ENCODE measurements at places on chromosomes 3 and 15.

DNA sequence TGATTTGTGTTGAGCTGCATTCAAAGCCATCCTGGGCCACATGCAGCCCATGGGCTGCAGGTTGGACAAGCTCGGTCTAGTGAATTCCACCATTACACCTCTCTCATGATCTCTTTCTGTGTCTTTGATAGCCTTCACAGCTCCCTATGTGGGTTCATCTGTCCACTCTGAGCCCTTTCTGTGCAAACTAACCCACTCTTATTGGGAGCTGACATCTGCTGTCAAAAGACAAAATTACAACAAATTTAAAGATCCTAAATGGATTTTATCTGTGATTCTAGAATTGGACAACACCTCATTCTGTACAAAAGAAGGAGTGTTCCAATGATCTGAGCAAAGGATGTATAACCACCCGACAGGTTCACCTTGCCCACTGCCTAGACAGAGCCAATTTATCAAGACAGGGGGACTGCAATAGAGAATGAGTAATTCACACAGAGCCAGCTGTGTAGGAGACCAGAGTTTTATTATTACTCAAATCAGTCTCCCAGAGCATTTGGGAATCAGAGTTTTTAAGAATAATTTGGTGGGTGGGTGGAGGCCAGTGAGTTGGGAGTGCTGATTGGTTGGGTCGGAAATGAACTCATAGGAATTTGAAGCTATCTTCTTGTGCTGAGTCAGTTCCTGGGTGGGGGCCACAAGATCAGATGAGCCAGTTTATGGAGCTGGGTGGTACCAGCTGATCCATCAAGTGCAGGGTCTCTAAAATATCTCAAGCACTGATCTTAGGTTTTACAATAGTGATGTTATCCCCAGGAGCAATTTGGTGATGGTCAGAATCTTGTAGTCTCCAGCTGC lies 2.6 kb upstream of the XYLB start:
- DNase-seq: no peak

DNA sequence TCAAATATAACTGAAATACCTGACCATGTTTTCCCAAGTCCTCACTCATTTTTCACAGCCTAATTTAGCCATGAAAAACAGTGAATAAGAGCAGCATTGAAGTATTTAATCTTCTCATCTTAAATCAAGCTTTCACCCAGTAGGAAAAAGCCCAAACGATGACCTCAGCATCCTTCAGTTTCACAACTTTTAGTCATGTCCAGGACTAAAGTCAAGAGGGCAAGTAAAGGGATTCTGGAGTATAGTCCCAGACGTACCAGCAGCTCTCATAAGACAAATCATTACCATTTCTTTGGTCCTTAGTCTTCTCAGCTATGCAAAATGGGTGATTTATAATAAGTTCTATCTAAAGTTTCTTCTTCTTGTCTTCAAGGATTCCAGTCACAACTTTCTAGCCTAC lies 237.3 kb downstream of the IL5RA start:
- DNase-seq: no peak

GRCh38 chr15:66097151-66098021 lies 156.2 kb downstream of the MEGF11 start:
- no peak for DNase-seq

DNA sequence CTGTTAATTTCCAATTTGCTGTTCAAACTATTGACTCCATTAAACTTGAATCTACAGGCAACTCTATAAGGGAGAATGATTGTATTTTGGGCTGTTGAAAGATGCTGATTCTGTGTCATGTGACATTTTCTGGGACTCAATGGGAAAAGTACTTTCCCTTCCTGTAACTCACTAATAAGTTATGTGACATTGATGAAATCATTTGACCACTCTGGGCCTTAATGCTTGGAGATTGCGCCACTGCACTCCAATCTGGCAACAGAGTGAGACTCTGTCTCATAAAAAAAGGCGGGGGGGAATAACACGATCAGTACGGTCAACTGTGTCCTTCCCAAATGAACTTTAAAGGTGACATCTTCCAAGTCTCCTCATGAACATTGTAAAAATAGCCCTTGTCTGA lies 215.2 kb upstream of the SGO1 start:
- no peak for DNase-seq

DNA sequence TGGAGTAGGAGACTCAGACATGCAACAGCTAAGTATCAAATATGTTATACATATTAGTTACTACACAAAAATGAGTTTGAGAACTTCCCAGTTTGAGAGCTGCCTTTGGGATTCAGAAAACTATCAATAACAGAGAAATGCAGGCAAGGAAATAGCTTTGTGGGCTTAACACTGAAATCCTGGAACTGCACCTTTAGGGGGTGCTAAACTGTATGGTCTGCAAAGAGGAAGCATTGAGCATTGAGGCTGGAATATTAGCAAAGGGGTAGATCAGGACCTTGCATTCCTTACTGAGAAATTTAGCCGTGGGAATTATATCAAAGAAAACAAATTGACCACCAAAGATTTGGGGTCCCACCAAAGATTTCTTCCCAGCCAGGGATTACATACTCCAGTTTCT lies 580.0 kb downstream of the ZNF385D start:
- no peak for DNase-seq

DNA sequence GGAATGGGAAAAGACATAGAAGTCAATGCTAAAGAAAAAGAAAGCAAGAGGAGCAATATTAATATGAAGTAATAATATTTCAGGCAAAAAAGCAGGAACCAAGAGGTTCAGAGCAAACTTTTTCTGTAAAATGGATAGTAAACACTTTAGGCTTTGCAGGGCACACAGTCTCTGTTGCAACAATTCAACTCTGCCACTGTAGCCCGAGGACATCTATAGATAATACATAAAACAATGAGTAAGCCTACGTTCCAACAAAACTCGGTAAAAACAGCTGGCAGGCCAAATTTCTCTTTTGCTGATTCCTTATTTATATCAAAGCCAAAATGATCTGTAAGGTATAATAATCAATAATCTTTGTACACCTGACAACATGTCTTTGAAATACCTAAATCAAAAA lies 56.8 kb downstream of the SMAD6 start:
- DNase-seq: no peak

DNA sequence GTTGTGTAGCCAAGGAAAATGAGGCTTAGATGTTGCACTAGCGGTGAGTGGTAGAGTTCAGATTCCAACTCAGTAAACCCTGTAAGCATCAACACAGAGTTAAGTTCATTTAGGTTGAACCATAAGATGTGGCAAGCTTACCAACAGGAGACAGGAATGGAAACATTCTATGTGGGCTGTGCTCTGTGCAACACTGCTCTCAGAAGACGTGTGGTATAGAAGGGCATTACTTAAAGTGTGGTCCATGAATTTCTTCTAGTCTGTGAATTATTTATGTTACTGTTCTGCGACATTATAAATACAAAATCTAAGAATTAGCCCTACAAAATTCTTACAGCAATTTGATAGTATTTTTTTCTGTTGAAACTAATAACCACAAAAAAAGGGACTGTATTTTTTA lies 213.3 kb downstream of the GRM7 start:
- no peak for DNase-seq

GRCh38 chr15:58842713-58843396 lies 71.8 kb downstream of the MINDY2 start:
- DNase-seq: no peak

DNA sequence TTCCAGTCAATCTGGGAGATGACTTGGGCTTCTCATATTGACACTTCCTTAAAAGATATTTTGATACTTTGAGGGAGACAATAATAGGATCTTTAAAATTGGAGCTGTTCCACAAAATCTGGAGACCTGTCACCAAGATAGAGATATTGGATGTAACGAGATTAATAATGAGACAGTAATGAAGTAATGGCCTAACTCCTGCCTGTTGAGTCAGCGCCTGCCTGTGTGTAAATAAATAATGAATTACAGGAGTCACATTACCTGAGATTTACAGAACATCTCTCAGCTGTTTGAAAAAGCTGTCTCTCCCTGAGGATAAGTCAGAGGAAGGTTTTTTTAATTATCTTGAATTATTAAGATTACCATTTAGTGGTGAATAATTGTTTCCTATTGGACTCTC lies 43.8 kb upstream of the MITF start:
- DNase-seq: no peak

- no peak for DNase-seq
Measured at GRCh38 chr3:54999159-54999558, 71.3 kb upstream of the LRTM1 start.

- no peak for DNase-seq
Measured at GRCh38 chr3:61925721-61926120, 364.4 kb downstream of the PTPRG start.

All from CD4-positive, alpha-beta memory T cell (primary cell).